Fibroblast of the aortic adventitia (primary cell): ENCODE measurements at places on chromosomes 7 and 10. TPM values are rescaled to one million over a fixed set of nuclear protein-coding genes. Genes with fewer than 3 reads are reported as not detected.

STEAP4 gene
- 1.8 and 2.1 TPM in 2 replicates for total RNA-seq

- peak; percentile 86 for DNase-seq
Observed at GRCh38 chr7:77887567-77887966, 89.0 kb downstream of the PHTF2 start.

- DNase-seq = peak; percentile 33
Observed at GRCh38 chr10:23408330-23408976, 30.4 kb upstream of the OTUD1 start.

GRCh38 chr7:134768243-134768642, 11.2 kb upstream of the CALD1 start:
- DNase-seq = no peak

DNA sequence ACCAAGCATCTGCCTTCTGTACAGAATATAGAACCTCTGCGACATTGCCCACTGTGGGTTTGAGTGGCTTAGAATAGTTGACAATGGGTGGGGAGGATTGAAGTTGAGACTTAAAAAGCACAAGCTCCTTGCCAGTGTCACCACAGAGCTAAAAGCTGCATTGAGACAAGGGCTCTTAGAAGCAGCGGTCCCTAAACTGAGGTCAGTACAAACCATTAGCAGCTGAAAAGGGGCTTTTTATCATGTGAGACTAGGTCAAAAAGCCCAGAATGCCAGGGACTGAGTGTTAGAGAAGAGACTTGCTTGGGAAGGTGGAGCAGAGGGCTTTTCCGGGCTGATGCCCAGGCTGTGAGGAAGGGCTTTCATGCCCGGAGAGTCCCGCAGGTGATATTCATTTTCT, 91.3 kb downstream of the POU6F2 start:
- no peak for DNase-seq
